CD4-positive, alpha-beta T cell treated with Interleukin-1 beta for 1 hour (primary cell): ENCODE measurements at places on chromosomes 2 and 18.

DNA sequence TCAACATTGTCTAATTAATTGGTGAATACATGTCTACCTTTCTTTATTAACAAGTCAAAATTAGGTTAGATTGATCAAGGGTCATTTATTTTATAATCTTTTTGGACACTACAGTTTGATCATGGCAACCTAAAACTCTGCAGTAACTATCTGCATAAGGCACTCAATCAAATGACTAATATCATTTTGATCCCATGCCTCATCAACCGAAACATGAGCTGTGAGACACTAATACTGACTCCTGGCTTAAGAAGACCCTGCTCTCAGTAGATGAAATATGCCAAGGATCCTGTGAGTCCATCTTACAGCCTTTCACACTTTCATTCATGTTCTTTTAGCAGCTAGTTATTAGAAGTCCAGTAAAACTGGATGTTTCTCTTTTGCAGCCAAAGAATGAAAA lies 169.4 kb upstream of the CAVIN2 start:
- DNase-seq: no peak

DNA sequence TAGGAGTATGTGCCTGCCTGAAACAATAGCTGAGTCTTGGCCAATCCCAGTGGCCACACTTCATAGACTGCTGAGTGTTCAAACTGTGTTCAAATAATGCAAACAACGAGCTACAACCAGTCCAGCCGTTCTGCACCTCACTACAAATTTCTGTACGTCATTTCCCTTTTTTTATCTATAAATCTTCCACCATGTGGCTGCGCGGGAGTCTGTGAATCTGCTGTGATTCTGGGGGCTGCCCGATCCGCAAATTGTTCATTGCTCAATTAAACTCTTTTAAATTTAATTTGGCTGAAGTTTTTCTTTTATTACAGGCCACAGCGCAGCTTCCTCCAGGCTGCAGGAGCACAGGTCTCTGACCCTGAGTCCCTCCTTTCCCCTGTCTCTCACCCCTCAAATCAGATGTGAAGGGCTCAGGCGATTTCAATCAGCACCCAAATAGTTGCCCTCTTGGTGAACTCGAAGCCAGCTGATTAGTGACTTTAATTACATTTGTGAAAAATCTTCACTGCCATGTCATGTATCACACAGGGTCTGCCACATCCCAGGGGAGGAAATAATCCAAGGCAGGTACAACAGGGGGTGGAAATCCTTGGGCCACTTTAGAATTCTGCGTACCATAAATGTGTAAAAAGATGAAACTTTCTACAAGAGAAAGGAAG lies 145.6 kb downstream of the NDUFA10 start:
- no peak for DNase-seq

GRCh38 chr18:28831476-28831875 lies 654.5 kb upstream of the CDH2 start:
- no peak for DNase-seq

- no peak for DNase-seq
These were observed 132.6 kb downstream of the C1D start for GRCh38 chr2:67930156-67930555.
